Activated naive CD4-positive, alpha-beta T cell treated with anti-CD3 and anti-CD28 coated beads, Interleukin-2, amount 10 ng/mL, durations not matched to agents 7 days and 5 days (primary cell): ENCODE measurements at places on chromosomes 6 and 20.
A peak's percentile ranks its signal among the peaks of the same experiment; 100 is the strongest.

DNA sequence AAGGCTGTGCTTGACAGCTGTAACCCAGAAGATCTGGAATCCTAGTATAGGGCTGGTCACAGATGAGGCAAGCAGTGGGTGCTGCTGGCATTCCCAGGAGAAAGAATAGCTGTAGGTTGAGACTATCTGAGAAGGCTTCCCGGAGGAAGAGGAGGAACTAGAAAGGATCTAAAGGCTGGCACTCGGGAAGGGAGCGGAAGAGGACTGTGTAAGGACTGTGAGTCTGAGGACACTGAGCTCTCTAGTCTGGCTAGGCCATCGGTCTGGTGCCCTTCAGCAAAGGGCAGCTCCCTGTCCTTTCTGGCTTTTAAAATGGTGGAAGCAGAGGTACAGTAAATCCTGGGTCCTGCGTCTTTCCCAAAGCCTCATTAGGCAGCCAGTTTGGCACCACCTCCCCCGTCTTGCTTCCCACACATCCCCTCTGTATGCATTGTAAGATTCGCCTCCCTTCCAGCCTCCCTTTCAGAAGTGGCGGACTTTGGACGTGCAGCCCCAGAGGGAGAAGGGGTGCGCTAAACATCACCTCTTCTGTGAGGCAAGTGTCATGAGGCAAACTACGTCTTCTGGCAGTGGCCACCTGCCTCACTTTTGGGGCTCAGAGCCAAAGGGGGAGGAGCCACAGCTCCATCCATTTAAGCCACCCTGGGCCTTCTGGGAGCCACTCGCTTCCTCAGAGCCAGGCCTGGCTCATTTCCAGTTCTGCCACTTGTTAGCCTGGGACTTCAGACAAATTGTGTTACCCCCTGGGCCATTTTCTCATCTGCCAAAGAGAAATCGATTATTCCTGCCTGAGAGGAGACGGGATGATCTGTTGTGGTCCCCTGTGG is 8.6 kb downstream of the SNPH start:
- peaks cover 9% of the 10 kb centered on the region for H3K4me1 ChIP-seq
- H3K36me3 ChIP-seq: peaks cover 11% of the 10 kb centered on the region
- no peak overlapping the region for H3K4me3 ChIP-seq
- no peaks in the 10 kb centered on the region for H3K27me3 ChIP-seq
- H3K27ac ChIP-seq: no peak overlapping the region

DNA sequence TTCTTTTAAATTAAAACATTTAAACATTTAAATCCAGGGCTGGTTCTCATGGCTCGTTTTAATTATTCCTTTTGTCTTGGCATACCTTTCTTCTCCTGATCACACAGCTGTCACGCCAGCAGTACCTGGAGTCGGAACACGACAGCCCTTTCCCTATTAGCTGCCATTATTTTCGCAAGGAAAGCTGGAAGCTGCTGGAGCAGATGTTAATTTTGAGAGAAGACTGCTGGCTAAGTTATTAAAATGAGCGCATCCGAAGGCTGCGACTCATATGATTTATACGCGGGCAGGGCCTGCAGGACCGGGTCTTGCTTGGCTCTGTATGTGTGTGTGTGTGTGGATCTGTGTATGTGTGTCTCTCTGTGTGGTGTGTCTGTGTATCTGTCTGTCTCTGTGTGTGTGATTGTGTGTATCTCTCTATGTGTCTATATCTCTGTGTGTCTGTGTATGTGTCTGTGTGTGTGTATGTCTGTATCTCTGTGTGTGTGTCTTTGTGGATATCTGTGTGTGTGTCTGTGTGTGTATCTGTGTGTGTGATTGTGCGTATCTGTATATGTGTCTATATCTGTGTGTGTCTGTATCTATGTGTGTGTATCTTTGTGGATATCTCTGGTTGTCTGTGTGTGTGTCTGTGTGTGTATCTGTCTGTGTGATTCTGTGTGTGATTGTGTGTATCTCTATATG is 191.5 kb downstream of the CDH4 start:
- H3K27me3 ChIP-seq: no peaks in the 10 kb centered on the region
- no peaks in the 10 kb centered on the region for H3K36me3 ChIP-seq
- no peak overlapping the region for H3K4me3 ChIP-seq
- H3K4me1 ChIP-seq: no peaks in the 10 kb centered on the region
- no peak overlapping the region for H3K27ac ChIP-seq

- H3K4me1 ChIP-seq: peaks cover 45% of the 10 kb centered on the region
- no peaks in the 10 kb centered on the region for H3K27me3 ChIP-seq
- H3K4me3 ChIP-seq: peak overlapping the region; percentile 47
- peaks cover 48% of the 10 kb centered on the region for H3K36me3 ChIP-seq
These were observed 99.3 kb downstream of the PRND start for GRCh38 chr20:4820806-4821518.

GRCh38 chr20:1119128-1119505 is 715 bp downstream of the PSMF1 start:
- peak overlapping the region; percentile 82 for H3K27ac ChIP-seq
- peak overlapping the region; percentile 90 for H3K4me3 ChIP-seq
- H3K4me1 ChIP-seq: peaks cover 66% of the 10 kb centered on the region

GRCh38 chr6:90413867-90414266 is 117.2 kb upstream of the BACH2 start:
- peaks cover 4% of the 10 kb centered on the region for H3K36me3 ChIP-seq
- H3K4me3 ChIP-seq: peak overlapping the region; percentile 48
- H3K27ac ChIP-seq: peak overlapping the region; percentile 75
- DNase-seq: peak; percentile 84
- H3K27me3 ChIP-seq: peaks cover 4% of the 10 kb centered on the region

- peaks cover 4% of the 10 kb centered on the region for H3K36me3 ChIP-seq
- no peak for DNase-seq
- no peak overlapping the region for H3K27ac ChIP-seq
- peaks cover 11% of the 10 kb centered on the region for H3K4me1 ChIP-seq
- H3K27me3 ChIP-seq: no peaks in the 10 kb centered on the region
These were observed 147.1 kb upstream of the SMLR1 start for GRCh38 chr6:130680116-130680515.

GRCh38 chr6:154754152-154754551 is 20.9 kb downstream of the SCAF8 start:
- no peak overlapping the region for H3K27ac ChIP-seq
- peaks cover 8% of the 10 kb centered on the region for H3K4me1 ChIP-seq
- H3K4me3 ChIP-seq: no peak overlapping the region
- H3K36me3 ChIP-seq: peaks cover 23% of the 10 kb centered on the region
- H3K27me3 ChIP-seq: no peaks in the 10 kb centered on the region
- no peak for DNase-seq

GRCh38 chr6:148682990-148683389 is 63.8 kb upstream of the UST start:
- no peaks in the 10 kb centered on the region for H3K27me3 ChIP-seq
- H3K27ac ChIP-seq: no peak overlapping the region
- H3K4me1 ChIP-seq: no peaks in the 10 kb centered on the region
- H3K36me3 ChIP-seq: no peaks in the 10 kb centered on the region
